ENCODE measurements at places on chromosomes 13 and 19.

- no peak for DNase-seq
These were observed 10.4 kb downstream of the HIPK4 start for GRCh38 chr19:40379446-40380198.

DNA sequence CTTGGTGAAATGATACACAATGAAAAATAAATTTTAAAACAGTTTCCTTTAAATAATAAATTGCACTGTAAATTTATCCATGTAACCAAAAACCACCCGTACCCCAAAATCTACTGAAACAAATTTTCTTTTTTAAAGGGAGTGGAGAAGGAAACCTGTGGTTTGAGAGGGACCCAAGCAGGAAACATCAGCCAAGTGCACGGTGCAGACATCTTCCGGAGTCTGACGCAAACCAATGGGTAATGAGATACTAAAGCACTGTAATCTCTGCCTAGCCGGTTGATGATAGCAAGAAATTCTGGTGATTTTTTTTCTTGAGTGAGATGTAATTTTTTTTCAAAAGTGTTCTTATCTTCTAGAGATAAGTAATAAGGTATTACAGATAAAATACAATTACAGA lies 115.4 kb downstream of the ABCC4 start:
- DNase-seq = no peak

GRCh38 chr13:100658363-100658762 lies 16.2 kb downstream of the TMTC4 start:
- DNase-seq = no peak

- DNase-seq = no peak
These were observed 29.3 kb downstream of the ZNF564 start for GRCh38 chr19:12521996-12522395.

GRCh38 chr13:77784515-77784914 lies 87.0 kb downstream of the SLAIN1 start:
- DNase-seq = no peak

- DNase-seq = no peak
These were observed 389.2 kb downstream of the EFNB2 start for GRCh38 chr13:106145997-106146864.

GRCh38 chr19:56193981-56194640 lies 3.5 kb downstream of the ZSCAN5B start:
- no peak for DNase-seq

DNA sequence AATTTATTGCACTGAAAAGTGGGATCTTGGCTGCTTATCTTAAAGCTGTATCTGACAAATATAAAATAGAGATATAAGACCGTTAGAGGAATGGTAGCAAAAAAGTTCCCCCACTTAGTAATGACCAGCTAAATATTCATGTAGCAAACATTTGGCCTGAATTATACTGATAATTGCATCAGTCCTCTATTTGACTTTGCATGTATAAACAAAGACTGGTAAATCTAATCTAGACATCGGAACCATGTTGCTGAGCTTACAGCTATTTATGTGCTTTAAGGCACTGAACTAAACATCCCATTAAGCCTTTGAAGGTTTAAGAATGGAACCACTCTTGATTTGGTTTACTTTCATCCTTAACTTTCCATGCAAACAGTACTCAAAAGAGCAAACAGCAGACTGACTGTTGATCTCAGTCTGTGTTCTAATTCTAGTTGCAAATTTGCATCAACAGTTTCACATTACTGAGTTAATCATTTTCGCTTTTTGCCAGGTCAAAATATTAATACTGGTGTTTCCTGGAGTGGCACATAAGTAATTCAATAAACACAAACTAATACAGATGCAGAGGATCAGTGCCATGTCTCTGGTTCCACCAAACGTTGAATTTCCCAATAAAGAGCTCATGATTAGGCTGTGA lies 203.5 kb upstream of the HTR2A start:
- DNase-seq = no peak

DNA sequence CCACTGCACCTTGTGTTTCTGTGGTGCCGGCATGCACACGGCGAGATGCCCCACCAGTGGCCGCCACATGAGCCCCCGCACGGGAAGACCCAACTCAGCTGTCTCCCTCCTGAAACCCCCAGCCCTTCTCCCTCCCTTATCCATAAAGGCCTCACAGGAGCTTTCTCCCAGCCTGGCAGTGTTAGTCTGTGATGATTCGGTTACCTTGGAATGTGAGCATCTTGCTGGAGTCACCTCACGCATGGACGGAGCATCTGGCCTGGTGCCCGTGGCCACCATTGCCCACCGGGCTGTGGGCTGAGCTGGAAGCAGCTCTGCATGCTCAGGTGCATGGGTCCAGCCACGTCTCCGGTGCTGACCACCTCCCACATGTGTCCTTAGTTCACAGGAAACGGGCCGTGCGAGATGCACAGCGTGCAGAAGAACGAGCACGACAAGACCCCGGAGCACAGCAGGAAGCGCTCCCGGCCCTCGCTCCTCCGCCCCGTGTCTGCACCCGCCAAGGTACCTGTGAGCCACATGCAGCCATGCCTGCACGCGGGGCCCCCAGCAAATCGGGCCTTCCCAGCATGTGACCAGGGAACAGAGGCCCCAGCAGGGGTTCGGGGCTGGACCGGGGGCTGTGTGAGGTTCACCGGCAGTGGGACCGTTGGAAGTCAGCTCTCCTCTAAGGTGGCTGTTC lies 22.0 kb downstream of the SIN3B start:
- DNase-seq = no peak

Data from brain (organoid and tissue), 16 donors.